ENCODE measurements at places on chromosomes 16 and 17.

DNA sequence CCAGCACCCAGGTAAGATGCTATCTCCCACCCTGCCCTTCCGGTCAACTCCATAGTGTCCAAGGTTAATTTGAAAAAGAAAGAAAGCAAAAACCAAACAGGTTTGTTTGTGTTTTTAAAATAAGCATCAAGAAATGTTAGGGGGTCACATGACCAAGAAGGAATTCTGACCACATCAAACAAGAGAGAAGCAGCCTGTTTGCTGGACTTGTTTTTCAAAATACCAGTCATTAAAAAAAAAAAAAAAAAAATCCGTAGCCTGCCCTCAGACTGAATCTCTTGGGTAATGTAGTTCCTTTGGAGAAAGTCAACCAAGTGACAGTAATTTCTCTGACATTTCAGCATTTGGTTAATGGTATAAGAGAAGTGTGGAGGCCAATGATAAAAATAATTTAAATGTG is 38.4 kb downstream of the HNF1B start:
- no peak for DNase-seq

DNA sequence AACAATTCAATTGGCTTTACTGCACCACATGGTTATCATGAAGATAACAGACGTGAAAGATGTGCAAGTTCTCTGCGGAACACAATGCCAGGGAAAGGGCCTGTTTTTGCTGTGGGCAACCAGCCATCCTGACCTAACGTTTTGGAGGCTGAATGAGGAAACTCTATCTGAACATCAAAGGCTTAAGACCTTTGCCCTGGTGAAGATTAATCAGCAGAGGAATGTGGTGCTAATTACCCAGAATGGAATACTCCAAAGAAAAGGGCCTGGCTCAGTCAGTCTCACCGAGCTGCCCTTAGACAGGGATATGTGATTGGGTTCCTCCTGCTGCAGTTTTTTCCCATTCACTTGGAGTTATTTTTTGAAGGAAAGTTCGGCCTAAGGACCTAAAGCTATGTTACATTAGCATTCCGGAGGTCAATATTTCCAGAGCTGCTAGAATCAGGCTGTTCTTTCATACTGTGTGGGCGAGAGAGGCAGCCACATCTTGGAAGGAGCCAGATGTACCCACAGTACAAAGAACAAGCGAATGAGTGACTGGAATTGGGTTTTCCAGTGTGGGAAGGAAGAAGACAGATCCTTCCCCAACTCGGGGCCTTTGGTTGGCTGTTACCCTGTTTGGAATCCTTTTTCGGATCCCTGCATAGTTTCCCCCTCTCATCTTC is 15.5 kb downstream of the ASIC2 start:
- no peak for DNase-seq

GRCh38 chr17:63483655-63484575 is 7.1 kb downstream of the ACE start:
- no peak for DNase-seq

DNA sequence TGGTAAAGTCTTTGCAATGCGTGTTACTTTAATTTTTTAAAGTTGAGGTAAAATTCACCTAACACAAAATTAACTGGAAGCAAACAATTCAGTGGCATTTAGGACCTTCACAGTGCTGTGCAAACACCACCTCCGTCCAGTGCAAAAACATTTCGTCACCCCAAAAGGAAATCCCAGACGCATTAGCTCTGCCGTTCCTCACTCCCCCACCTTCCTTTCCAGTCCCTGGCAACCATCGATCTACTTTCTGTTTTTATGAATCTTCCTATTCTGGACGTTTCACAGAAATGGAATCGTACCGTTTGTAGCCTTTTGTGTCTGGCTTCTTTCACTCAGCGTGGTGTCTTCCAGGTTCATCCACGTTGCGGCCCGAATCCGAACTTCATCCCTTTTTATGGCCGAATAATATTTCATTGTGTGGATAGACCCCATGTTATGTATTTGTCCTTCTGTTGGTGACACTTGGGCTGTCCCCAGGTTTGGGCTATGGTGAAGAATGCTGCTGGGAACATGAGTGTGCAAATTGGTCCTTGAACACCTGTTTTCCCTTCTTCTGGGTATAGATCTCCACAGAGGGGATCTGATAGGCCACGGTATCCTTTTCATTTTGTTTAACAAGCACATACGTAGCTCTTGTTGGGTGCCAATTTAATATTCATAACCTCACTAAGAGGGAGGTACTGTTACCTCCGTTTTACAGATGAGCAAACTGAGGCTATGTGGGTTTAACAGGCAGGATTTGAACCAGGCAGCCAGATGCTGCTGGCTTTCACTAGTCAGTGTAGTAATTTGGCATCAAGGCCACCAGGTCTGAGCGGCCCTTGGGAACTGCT is 232.0 kb upstream of the GSE1 start:
- no peak for DNase-seq

- DNase-seq: no peak
Observed at GRCh38 chr17:81905993-81906392, 4.0 kb downstream of the NPB start.

DNA sequence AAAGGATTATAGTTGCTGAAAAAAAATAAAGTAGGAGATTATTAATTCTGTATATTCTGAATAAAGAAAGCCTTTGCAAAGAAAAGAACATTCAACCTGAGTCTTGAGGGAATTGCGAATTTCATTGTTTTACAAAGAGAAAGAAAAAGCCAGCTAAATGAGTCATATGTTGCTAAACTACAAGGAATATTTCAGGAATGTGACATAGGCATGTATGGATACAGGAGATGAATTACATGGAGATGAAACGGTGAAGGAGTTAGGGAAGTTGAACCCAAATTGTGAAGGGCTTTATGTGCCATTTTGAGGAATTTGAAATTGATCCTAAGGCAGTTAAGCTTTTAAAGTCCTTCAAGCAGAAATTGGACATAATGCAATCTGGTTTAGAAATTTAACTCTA is 177.3 kb upstream of the RBL2 start:
- no peak for DNase-seq

GRCh38 chr16:82716361-82716855 is 89.6 kb downstream of the CDH13 start:
- DNase-seq: no peak

DNA sequence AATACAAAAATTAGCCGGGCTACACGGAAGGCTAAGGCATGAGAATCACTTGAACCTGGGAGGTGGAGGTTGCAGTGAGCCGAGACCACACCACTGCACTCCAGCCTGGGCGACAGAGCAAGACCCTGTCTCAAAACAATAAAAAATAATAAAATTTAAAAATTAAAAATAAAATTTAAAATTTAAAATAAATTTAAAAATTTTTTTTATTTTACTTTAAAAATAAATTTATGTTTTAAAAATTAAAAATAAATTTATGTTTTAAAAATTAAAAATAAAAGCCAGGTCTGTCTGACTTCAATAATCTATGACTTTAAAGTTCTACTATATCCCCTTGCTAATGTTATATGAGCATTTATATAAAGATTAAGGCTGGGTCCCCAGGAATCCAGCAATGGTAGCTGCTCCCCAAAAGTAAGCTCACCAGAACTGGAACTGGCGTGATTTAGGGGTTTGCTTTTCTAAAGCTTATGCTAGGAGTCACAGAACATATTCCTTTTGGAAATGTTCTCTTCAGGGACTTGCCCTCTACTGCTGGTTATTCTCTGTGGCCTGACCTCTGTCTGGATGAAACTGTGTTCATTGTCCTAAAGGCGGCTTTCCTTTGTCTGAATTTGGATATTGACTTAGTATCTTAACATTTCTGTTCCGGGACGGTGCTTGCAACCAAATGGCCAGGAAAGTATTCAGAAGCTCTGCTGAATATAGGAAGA is 140.2 kb upstream of the NOL11 start:
- no peak for DNase-seq

DNA sequence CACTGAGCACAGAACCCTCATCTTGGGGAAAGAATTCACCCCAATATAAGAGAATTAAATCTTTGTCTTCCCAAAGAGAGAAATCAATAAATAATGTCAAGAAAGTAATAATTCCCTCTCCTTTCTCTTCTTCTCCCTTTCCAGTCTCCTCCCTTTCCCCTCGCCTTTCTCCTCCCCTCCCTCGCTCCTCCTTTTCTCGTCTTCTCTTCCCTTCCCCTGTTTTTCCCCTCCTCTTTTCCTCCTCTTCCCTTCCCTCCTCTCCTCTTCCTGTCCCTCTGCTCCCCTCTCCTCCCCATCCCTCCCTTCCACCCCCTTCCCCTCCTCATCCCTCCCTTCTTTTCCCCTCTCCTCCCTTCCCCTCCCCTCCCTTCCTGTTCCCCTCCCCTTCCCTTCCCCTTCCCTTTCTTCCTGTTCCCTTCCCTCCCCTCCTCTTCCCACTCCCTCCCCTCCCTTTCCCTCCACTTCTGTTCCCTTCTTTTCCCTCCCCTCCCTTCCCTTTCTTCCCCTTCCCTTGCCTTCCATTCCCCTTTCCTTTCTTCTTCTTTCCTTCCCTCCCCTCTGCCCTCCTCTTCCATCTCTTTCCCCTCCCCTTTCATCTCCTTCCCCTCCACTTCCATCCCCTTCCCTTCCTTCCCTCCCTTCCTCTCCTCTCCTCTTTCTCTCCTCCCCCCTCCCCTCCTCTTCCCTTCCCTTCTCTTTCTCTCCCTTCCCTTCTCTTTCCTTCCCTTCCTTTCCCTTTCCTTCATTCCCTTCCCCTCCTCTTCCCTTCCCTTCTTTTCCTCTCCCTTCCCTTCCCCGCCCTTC is 363.6 kb downstream of the SHISA9 start:
- DNase-seq: no peak

- DNase-seq: no peak
Observed at GRCh38 chr17:58517378-58517927, 3.0 kb upstream of the MTMR4 start.

DNA sequence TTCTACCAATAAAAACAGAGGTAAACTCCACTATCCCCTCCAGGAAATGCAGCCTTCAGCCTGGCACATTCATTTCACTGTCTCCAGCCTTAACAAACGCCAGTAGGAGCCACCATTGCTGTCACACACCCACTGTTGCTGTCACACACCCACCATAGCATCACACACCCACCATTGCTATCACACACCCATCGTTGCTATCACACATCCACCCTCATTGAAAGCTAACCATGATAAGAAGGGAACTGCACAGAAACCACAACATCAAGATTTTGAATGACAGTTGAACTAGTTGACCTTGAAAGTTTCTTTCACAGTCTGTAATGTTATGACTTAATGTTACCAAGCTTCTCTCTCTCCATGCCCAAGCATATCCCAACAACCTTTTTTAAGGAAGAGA is 38.1 kb downstream of the SHCBP1 start:
- DNase-seq: no peak

GRCh38 chr17:56536766-56537165 is 56.7 kb upstream of the NOG start:
- no peak for DNase-seq

GRCh38 chr16:48165961-48166578 is 10.3 kb upstream of the ABCC12 start:
- DNase-seq: no peak

GRCh38 chr17:65049085-65049756 is 7.3 kb downstream of the GNA13 start:
- DNase-seq: no peak

DNA sequence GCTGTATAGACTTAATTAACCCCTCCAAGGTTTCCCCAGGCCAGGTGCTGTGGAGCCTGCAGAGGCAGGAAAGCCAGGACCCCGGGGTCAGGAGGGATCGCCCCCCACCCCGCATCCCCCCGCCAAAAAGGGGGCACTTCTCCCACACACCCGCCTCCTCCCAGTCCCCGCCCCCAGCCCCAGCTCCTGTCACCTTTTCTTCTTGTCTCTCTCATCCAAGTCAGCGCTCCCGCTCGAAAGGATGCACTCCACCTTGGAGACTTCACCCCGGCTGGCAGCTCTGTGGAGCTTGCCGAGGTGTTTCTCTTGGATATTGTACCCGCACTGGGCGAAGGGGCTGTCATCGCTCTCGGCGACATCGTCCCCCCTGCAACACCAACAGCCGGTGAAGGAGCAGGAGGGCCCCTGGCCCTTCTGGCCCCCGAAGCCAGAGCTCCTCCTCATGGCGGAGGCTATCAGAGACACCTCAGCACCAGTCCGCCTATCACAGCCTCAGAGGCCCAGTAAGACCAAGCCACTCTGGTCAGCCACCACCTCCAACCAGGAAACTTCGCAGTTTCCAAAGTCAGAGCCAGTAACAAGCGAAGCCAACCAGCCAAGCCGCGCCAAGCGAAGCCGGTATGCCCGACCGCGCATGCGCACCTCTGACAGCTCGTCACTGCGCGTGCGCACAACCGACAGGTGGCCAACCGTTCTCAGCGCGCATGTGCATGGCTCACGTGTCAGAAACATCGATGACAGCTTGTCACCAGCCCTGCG is 52.5 kb downstream of the SHCBP1 start:
- DNase-seq: no peak

GRCh38 chr16:73034374-73034773 is 13.6 kb downstream of the ZFHX3 start:
- DNase-seq: no peak

- DNase-seq: no peak
Observed at GRCh38 chr17:9811086-9811485, 10.8 kb downstream of the GSG1L2 start.

DNA sequence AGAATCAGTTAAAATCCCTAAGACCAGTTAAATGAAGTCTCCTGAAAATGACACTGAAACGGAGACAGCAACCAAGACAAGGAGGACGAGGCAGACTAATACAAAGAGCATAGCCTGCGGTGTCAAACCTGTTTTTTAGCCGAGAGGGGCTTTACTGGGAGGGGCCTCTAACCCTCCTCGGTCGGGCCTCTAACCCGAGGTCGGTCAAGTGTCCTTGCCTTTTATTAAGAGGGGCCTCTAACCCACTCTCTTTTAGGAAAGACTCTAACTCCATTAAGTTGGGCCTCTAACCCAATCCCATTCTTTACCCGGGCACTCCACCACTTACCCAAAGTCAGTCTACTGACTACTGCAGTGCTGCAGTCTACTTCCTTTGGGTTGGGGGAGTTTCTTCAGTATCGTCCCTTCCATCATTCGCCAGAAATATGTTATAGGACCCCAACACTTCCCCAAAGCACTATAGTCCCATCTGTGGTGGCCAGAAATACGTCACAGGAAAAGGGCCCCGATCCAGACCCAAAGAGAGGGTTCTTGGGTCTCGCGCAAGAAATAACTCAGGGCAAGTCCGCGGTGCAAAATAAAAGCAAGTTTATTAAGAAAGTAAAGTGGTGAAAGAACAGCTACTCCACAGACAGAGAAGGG is 39.2 kb upstream of the ARL4D start:
- DNase-seq: peak; percentile 57

GRCh38 chr16:85675251-85675874 is 13.4 kb downstream of the GINS2 start:
- DNase-seq: no peak

GRCh38 chr16:13254998-13255614 is 353.7 kb downstream of the SHISA9 start:
- DNase-seq: no peak

GRCh38 chr16:69508033-69508755 is 57.6 kb upstream of the NFAT5 start:
- no peak for DNase-seq
